Naive thymus-derived CD8-positive, alpha-beta T cell (primary cell): ENCODE measurements at places on chromosomes 7 and 10. TPM values are rescaled to one million over a fixed set of nuclear protein-coding genes. Genes with fewer than 3 reads are reported as not detected.

DNA sequence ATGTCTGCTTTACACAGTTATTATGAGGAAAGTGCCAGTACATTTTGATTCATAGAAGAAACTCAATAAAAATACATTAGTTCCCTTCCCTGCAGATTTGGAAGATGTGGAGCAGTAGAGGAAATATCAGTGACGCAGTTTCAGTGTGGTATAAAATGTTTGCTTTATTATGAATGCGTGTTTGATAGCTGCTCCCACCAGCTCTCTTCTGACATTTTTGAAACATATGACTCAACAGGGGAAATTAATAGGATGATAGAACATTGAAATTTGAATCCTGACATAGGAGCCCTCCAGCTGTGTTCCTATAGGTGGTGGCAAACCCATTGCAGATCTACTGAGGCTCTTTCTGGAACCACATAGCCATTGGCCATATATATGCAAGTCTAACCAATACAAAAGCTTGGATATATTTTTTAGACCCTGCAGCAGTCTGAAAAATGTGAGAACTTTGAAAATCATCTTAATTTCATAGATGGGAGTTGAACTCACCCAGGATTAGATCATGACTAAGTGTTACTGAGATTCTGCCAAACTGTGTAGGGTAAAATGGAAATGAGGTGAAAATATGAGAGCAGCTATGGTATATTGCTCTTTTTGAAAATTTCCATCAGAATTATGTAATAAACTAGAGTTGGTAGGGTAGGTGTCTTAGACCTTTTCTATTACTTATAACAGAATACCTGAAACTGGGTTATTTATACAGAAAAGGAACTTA lies 47.8 kb downstream of the BZW2 start:
- DNase-seq = no peak
- H3K27ac ChIP-seq = no peak overlapping the region
- no peaks in the 10 kb centered on the region for H3K27me3 ChIP-seq

Gene MYL7
- not detected for total RNA-seq

GRCh38 chr7:6256677-6257535 lies 15.5 kb downstream of the CYTH3 start:
- H3K36me3 ChIP-seq = no peaks in the 10 kb centered on the region
- H3K27ac ChIP-seq = peak overlapping the region; percentile 33
- no peak for DNase-seq
- no peaks in the 10 kb centered on the region for H3K27me3 ChIP-seq
- H3K4me1 ChIP-seq = peaks cover 26% of the 10 kb centered on the region
- H3K4me3 ChIP-seq = no peak overlapping the region

- DNase-seq = no peak
- H3K27me3 ChIP-seq = peaks cover 1% of the 10 kb centered on the region
- H3K4me3 ChIP-seq = no peak overlapping the region
Observed at GRCh38 chr7:105985229-105985628, 22.2 kb downstream of the CDHR3 start.

- no peaks in the 10 kb centered on the region for H3K27me3 ChIP-seq
- no peak for DNase-seq
- no peak overlapping the region for H3K27ac ChIP-seq
- no peaks in the 10 kb centered on the region for H3K4me1 ChIP-seq
- H3K4me3 ChIP-seq = no peak overlapping the region
- H3K36me3 ChIP-seq = no peaks in the 10 kb centered on the region
Observed at GRCh38 chr7:74362266-74362665, 73.1 kb downstream of the CLIP2 start.

GRCh38 chr7:137755846-137756651 lies 90.7 kb downstream of the DGKI start:
- no peaks in the 10 kb centered on the region for H3K36me3 ChIP-seq
- no peak overlapping the region for H3K4me3 ChIP-seq
- H3K4me1 ChIP-seq = peaks cover 1% of the 10 kb centered on the region
- peaks cover 36% of the 10 kb centered on the region for H3K27me3 ChIP-seq
- H3K27ac ChIP-seq = no peak overlapping the region

Gene LIPM
- not detected for total RNA-seq

DNA sequence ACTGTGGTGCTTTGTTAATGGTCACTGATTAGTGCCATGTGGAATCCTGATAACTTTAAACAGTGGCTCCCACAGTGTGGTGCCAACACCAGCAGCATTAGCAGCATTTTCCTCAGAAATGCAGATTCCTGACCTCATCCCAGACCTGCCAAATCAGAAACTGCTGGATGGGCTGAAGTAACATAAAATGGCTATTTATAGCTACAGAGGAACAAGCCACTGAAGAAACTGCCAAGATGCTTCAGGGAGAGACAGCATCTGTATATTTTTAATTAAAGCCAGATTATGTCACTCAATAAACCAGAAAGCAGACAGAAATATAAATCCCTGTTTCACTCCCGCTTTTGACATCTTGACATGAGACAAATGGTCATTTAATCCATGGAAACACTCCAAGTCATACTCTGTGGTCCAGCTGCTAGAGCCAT lies 178.5 kb downstream of the AMPH start:
- no peak overlapping the region for H3K27ac ChIP-seq
- H3K36me3 ChIP-seq = peaks cover 9% of the 10 kb centered on the region
- DNase-seq = no peak
- H3K27me3 ChIP-seq = peaks cover 8% of the 10 kb centered on the region
- H3K4me3 ChIP-seq = no peak overlapping the region

DNA sequence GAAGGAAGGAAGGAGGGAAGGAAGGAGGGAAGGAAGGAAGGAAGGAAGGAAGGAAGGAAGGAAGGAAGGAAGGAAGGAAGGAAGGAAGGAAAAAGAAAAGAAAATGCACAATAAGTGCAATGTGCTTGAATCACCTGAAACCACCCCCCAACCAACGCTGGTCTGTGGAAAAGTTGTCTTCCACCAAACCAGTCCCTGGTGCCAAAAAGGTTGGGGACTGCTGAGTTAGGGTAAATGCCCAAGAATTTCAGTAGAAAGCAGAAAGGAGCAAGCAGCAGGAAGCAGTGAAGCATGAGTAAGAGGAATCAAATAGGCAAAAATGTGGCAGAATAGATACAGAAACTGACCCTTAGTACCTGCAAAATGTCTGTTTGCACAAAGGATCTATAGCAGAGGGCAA lies 137.2 kb downstream of the JCAD start:
- no peak overlapping the region for H3K4me3 ChIP-seq
- H3K27ac ChIP-seq = no peak overlapping the region
- no peaks in the 10 kb centered on the region for H3K36me3 ChIP-seq
- no peak for DNase-seq

Gene FXYD4
- total RNA-seq = not detected

DNA sequence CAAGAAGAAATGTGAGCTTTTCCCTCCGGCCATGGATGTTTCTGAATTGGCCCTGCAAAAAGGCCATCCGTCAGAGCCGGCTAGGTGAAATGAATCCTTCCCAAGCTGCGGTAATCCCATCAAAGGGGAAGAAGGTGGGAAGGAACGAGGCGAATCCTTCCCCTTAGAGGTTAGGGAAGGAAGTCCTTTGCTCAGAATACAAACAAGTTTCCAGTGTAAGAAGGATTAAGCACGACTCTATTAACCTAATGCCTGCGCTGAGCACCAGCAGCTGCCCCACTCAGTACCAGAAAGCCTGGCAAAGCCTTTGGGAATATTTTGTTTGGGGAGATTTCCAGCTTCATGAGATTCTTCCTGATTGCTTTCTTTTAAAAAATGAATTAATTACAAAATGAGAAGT lies 42.8 kb downstream of the CLRN3 start:
- H3K27me3 ChIP-seq = peaks cover 18% of the 10 kb centered on the region
- no peak overlapping the region for H3K4me3 ChIP-seq
- no peak overlapping the region for H3K27ac ChIP-seq

DNA sequence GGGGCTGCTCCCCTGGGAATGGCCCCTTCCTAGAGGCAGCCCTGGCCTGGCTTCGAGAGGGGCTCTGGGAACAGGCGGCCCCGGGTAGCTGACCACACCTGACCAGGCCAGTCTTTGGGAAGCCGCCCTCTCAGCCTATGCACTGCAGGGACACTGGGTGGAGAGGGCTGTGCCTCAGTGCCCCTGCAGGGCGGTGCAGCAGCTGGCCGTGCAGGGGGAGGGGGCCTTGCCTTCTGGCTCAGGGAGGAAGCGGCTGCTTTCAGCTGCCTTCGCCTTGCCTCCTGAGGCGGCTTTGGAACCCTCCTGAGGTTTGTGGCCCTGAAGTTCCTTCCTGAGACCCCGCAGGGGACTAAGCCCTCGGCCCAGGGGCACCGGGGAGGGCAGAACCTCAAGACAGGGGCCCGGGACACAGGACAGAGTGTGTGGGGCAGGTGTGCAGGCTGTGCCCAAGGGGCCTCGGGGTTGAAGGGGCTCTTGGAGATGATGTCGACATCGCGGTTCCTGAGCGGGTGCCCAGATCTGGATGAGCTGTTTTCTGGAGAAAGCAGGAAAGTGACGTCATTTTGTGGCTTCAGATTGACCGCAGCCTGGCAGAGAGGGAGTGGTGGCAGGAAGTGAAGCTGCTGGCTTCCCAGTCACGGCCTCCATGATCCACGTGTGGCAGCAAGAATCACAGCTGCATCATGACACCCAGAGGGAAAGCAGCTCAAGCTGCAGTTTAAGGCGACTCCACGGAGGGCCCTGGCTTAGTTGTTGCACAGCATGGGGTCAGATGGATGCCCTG lies 17.7 kb downstream of the ADAM8 start:
- no peaks in the 10 kb centered on the region for H3K36me3 ChIP-seq
- no peaks in the 10 kb centered on the region for H3K27me3 ChIP-seq
- DNase-seq = peak; percentile 51
- peaks cover 61% of the 10 kb centered on the region for H3K4me1 ChIP-seq
- peak overlapping the region; percentile 74 for H3K4me3 ChIP-seq

DNA sequence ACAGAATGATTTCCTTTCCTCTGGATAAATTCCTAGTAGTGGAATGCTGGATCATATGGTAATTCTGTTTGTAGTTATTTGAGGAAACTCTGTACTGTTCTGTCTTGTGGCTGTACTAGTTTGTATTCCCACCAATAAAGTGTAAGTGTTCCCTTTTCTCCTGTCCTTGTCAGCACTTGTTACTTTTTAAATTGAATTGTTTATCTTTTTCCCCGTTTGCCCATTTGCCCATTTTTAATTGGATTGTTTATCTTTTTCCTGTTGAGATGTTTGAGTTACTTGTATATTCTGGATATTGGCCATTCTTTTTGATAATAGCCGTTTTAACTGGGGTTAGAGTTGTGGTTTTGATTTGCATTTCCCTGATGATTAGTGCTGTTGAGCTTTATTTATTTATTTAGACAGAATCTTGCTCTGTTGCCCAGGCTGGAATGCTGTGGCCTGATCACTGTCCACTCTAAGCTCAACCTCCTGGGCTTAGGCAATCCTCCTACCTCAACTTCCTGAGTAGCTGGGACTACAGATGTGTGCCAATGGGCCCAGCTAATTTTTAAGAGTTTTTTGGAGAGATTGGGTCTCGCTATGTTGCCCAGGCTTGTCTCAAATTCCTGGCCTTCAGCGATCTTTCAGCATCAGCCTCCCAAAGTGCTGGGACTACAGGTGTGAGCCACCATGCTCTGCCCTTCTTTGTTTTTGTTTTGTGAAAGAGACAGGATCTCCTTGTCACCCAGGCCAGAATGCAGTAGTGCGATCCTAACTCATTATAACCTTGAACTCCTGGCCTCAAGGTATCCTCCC lies 23.0 kb downstream of the BMPR1A start:
- no peaks in the 10 kb centered on the region for H3K27me3 ChIP-seq
- peaks cover 2% of the 10 kb centered on the region for H3K4me1 ChIP-seq
- no peak for DNase-seq
- no peak overlapping the region for H3K27ac ChIP-seq
- H3K4me3 ChIP-seq = no peak overlapping the region

GRCh38 chr10:110742801-110743200 lies 98.7 kb downstream of the RBM20 start:
- H3K4me1 ChIP-seq = peaks cover 20% of the 10 kb centered on the region
- H3K4me3 ChIP-seq = no peak overlapping the region
- no peaks in the 10 kb centered on the region for H3K36me3 ChIP-seq
- peaks cover 5% of the 10 kb centered on the region for H3K27me3 ChIP-seq

DNA sequence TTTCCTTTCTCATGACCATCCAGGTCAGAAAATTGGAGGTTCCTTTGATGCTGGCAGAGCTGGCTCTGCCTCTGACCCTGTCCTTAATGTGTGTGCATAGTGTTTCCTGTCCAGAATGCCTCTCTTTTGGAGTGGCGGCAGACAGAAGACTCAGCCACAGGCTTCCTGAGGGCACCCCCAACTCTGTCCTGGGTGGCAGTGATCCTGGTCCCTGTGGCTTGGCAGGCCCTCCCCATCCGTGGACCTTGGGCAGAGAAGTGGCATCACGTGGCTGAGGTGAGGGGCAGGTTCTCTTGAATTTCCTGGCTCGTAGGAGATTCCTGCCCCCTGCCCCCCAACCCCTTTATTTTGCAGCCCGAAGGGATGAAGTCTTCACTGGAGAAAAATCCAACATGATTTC lies 133.1 kb downstream of the RGS10 start:
- no peaks in the 10 kb centered on the region for H3K4me1 ChIP-seq
- H3K27ac ChIP-seq = no peak overlapping the region
- H3K36me3 ChIP-seq = peaks cover 2% of the 10 kb centered on the region
- no peak overlapping the region for H3K4me3 ChIP-seq
- DNase-seq = no peak

Gene TRIM8
- total RNA-seq = 67.3 TPM

GRCh38 chr7:99473315-99473596 lies 566 bp downstream of the ZNF789 start:
- no peaks in the 10 kb centered on the region for H3K36me3 ChIP-seq
- no peak for DNase-seq
- peak overlapping the region; percentile 91 for H3K4me3 ChIP-seq
- no peaks in the 10 kb centered on the region for H3K27me3 ChIP-seq
- H3K27ac ChIP-seq = peak overlapping the region; percentile 90

Gene PIK3AP1
- total RNA-seq = 5.2 TPM

- H3K27me3 ChIP-seq = no peaks in the 10 kb centered on the region
- peak overlapping the region; percentile 89 for H3K27ac ChIP-seq
- DNase-seq = peak; percentile 48
- H3K4me1 ChIP-seq = peaks cover 33% of the 10 kb centered on the region
Observed at GRCh38 chr7:91085175-91085574, 179.1 kb upstream of the FZD1 start.

DNA sequence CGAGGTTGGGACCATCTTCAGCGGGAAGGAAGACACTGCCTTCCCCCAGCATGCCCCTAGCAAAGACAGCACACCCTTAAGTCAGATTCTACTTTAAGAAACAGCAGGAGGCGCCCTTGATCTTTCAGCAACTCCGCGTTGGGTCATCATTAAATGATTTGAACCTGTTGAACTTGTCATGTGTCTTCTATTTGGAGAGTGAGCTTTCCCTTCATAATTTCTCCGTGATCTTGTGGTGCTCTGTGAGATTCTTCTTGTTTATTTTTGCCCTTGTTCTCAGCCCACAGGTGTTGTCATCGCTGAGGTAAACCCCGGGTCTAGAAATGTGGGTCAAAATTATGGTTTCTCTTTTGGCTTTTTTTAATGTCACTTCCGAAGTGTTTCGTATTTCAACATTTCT lies 49.5 kb upstream of the PITRM1 start:
- DNase-seq = no peak
- H3K4me1 ChIP-seq = no peaks in the 10 kb centered on the region
- no peak overlapping the region for H3K27ac ChIP-seq
- no peak overlapping the region for H3K4me3 ChIP-seq
- no peaks in the 10 kb centered on the region for H3K36me3 ChIP-seq

GRCh38 chr10:24804392-24804791 lies 80.7 kb upstream of the ARHGAP21 start:
- no peaks in the 10 kb centered on the region for H3K36me3 ChIP-seq
- H3K27me3 ChIP-seq = no peaks in the 10 kb centered on the region
- no peak for DNase-seq
- H3K27ac ChIP-seq = no peak overlapping the region
- no peak overlapping the region for H3K4me3 ChIP-seq
